ENCODE measurements at places on chromosomes 3 and 15.

GRCh38 chr3:50639055-50639494 is 22.1 kb downstream of the MAPKAPK3 start:
- no peak for DNase-seq

GRCh38 chr3:16183601-16184270 is 9.3 kb downstream of the GALNT15 start:
- no peak for DNase-seq

GRCh38 chr15:79769069-79769481 is 127.7 kb downstream of the MTHFS start:
- DNase-seq: no peak

- no peak for DNase-seq
Observed at GRCh38 chr3:172669021-172669420, 41.8 kb downstream of the NCEH1 start.

- no peak for DNase-seq
Observed at GRCh38 chr3:122555275-122556071, 8.6 kb downstream of the PARP9 start.

- DNase-seq: no peak
Observed at GRCh38 chr15:92770641-92771040, 115.1 kb upstream of the FAM174B start.

DNA sequence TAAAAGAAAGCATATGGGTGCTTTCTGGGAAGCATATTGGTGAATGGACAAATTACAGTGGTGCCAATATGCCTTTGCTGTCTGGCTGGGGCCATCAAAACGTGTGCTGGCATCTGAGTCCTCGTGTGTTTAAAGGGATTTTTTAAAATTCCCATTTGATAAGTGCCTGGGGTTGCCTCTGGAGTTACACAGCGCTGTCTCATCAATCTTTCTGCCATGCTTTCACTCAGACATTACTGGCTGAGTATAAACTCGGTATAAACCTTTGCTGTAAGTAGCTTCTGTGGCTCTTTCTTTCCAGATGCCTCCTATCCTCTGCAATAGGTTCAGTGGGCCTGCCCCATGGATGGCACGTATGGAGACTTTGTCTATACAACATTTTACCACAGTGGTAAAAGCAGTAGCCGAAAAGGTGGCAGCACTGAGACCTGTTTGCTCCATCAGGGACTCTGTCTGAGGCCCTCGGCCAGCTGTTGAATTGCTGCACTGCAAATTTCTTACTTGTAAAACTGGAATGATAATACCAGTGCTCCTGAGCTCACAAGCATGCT is 195.5 kb downstream of the LPP start:
- no peak for DNase-seq

DNA sequence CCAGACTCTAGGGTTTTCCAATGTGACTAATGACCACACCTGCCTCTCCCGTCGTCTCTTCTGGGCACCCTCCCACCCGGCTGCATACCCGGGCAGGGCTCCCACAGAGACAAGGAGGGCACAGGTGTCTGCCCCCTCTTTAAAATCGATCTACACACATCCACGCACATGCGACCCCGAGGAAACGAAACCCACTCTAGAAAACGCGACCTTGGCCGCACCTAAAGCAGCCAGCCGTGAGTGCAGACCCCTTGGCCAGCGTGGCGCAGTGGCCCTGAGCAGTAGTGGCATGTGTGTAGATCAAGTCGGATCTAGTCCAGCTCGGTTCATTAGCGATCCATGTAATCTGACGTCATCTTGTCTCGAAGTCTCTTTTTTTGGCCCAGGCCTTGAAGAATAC is 151.8 kb downstream of the NSMCE3 start:
- no peak for DNase-seq

DNA sequence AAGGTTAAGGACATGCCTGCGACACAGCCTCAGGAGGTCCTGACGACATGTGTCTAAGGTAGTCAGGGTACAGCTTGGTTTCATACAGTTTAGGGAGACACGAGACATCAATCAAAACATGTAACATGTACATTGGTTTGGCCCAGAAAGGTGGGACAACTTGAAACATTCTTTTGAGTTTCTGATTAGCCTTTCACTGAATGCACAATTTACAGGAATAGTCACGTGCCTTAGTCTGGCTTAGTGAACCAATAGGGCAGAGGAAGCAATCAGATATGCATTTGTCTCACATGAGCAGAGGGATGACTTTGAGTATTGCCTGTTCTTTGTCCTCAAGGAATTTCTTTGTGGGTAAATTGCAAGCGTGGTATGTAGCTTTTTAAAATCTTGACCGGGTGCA is 24.5 kb upstream of the HDAC11 start:
- DNase-seq: no peak

GRCh38 chr15:52730173-52730572 is 51.0 kb upstream of the ATOSA start:
- DNase-seq: no peak

- DNase-seq: no peak
Observed at GRCh38 chr3:139113231-139113992, 68.7 kb upstream of the PRR23C start.

DNA sequence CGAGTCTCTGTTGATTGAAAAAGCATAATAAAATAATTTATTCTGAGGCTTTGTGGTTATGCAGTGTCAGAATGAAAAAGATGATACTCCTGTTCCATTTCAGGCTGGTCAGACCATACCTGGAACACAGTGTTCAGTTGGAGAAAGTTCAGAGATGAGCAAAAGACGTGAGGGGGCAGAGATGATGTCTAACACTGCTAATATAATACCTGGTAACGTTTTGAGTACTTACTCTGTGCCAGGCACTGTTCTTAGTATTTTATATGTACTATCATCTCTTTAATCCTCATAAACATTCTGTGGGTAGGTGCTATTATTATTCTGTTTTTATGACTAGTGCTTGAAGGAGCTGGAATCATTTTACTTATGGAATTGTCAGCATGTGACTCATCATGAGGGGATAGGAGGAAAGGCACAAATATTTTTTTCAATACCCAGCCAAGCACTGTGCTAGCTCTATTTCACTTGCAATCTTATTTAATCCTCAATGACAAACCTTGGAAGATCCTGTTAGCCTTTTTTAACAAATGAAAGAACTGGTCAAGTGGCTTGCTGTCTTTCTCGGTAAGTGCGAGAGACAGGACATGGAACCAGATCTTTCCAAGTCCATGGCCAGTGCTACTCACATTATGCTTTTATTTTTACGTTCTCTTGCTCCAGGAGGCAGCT is 31.8 kb downstream of the IQGAP1 start:
- no peak for DNase-seq

DNA sequence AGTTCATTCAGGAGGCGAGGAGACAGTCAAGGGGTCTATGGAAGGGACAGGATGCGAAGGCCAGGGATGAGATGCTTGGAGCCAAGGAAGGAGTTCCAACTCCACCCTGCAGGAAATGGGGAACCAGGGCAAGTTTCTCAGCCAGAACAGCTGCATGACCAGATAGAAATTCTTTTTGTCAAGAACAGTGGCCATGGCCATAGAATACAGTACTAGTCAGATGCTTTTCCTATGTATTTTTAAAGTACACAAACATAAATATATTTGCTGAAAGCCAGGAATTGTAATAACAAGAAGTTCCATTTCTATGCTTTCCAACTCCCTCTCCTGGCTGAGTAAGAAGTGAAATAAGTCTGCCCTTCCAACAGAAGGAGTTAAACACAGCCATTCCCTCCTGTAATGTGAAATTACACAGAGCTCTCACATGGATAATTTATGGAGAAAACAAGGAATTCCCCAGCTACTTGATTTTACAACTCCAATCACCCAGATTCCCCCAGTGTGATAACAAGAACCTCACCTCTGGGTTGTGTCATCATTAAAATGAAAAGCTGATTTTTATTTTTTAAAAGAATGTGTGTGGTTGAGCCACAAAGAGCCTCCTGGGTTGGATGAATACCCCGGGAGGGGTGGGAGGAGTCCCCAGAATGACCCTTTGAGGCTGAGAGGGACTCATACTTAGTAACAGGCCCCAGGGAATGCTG is 124.6 kb upstream of the ARHGEF3 start:
- DNase-seq: no peak

DNA sequence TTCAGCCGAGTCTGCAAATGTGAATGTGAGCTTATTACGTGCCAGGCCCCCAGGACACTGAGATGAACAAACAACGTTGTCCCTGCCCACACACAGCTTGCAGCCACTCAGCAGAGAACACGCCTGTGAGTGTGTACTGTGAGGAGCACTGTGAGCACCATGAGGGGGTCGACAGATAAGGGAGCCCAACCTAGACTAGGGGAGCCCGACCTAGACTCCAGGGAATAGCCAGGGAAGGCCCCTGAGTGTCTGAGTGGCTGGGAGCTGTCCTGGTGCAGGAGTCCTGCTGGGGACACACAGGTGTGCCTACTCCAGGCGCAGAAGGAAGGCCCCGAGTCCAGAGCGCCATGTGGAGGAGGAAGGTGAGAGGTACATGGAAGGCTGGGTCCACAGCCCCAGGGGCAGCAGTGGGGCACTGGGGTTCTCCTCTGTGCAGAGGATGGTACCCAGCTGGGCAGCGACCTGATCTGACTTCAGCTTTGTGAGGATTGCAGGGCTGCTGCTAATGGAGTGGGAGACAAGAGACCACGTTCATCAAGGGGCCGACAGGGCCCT is 36.5 kb downstream of the MGLL start:
- DNase-seq: no peak

- DNase-seq: no peak
Observed at GRCh38 chr15:78429477-78429876, 8.5 kb upstream of the IREB2 start.

DNA sequence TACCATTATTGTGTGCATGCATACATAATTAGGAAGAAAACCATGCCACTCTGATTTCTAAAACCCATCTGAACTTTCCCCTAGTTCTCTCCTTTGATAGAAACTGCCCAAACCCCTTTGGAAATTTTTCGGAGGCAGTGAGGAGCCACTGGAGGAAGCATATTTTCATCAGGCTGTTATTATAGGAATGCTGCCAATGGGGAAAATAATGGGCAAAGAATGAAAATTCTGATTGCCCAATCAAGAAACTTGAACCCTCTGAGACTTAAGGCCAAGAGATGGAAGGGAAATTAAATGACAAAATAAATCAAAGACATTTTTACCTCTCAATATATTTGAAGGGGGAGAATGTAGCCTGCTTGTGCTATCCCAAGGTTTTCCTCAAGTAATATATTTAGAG is 376.0 kb upstream of the PDZRN3 start:
- DNase-seq: no peak

GRCh38 chr3:189395825-189396224 is 224.1 kb downstream of the TPRG1 start:
- no peak for DNase-seq

GRCh38 chr3:139935016-139935865 is at the start of gene CLSTN2:
CLSTN2 (plus strand) TSS chr3:139935185.
- DNase-seq: no peak

DNA sequence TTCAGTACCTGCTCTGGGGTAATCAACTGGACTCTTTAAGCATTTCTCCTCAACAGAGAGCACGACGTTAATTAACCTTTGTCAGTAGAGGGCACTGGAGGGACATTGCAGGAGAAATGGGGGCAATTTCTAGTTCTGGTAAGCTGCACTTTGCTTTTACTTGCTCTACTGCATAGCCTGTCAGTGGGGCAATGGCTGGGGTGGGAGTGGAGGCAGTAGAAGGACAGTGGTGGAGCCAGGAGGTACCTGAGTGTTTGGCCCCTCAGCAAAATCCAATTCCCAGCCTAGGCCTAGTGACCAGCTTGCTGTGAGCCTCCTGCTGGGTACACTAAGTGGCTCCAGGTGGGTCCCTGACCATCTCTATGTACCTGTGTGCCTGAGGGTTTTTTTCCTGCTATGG is 18.3 kb upstream of the MED12L start:
- no peak for DNase-seq

GRCh38 chr3:81394651-81395524 is 366.6 kb downstream of the GBE1 start:
- DNase-seq: no peak

DNA sequence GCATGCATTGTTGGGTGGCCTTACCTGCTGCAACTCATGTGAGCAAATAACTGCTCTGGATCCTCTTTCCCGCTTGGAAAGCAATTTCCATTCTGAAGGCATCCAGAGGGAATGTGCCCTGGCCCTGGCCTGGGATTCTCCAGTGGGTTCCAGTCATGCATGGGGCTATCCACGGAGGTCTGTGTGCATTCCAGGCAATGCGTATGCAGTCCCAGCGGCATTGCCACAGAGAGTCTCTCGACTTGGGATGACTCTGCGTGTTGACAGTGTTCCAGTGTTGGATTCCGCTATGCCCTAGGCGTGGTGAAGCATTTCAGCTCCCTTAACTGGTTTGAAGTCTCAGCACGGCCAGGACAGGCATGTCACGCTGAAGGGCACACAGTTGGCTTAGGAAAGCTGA is 113.9 kb downstream of the SNRPN start:
- no peak for DNase-seq

- no peak for DNase-seq
Observed at GRCh38 chr3:134236505-134237170, 14.0 kb downstream of the RYK start.

Data from stimulated activated CD4-positive, alpha-beta T cell treated with anti-CD3 and anti-CD28 coated beads, Interleukin-4, amount 100 ng/mL, for 1 hour (primary cell).